ENCODE measurements at places on chromosomes 12 and 14.

- no peak for DNase-seq
These were observed 13.9 kb downstream of the ALDH2 start for GRCh38 chr12:111780615-111781014.

DNA sequence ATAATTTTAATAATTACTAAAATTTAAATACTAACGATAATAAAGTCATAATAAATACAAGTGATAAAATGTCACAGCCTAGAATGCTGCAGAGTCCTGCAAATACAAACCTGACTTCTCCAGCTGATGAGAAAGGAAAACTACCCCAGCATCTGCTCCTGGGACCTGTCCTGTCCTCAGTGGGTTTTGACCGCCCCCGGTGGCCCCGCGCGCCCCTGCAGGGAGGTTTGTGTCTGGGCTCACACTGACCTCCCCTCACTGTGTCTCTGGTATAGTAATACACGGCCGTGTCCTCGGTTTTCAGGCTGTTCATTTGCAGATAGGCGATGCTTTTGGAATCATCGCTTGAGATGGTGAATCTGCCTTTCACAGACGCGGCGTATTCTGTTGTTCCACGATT is 1139.4 kb downstream of the TMEM121 start:
- DNase-seq, result no peak

- DNase-seq, result no peak
These were observed 681.0 kb downstream of the RPL10L start for GRCh38 chr14:45970621-45971020.

GRCh38 chr14:90883197-90883596 is 67.0 kb upstream of the TTC7B start:
- no peak for DNase-seq

- DNase-seq, result peak; percentile 42
These were observed 12.6 kb downstream of the DLK1 start for GRCh38 chr14:100739306-100739705.

DNA sequence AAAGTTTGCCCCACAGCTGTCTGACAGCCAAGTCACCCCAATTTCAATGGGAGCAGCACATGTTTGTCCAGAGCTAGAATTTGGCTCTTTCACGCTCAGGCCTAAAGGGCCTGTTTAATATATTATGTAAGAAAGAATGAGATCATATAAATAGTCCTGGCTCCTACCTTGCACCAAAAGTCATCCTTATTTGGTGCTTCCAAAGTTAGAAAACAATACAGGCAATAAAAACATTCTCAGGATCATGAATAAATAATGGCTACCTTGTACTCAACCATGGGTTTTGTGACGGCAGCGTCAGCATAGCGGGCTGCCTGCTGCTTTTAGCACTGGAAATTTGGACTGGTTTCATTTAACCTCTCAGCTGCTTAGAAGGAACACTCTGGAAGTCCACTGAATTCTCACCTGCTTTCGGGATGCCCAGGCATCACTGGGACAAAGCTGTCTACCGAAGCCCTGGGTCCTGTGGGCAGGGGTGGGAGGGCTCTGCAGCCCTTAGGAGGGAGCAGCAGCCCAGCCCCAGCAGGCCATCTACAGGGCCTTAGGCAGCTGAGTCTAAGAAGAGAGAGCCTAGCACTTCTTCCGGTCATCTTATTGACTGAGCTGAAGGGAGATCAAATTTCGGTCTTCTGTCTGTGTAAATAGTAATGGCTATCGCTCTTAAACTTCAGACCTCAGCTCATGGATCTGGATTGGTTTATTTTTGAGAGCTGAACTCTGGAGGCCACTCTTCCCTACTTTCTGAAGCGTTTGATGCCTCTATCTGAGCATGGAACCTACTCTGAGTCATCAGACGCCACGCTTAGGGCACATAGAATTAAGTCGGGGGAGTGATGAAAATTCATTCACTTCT is 106.5 kb downstream of the SAMD4A start:
- no peak for DNase-seq

- no peak for DNase-seq
These were observed 291.7 kb upstream of the DDHD1 start for GRCh38 chr14:53444677-53445312.

GRCh38 chr14:77208291-77208978 is 26.8 kb downstream of the TMEM63C start:
- peak; percentile 78 for DNase-seq

GRCh38 chr14:74257078-74257940 is 18.1 kb downstream of the VSX2 start:
- DNase-seq, result peak; percentile 87

DNA sequence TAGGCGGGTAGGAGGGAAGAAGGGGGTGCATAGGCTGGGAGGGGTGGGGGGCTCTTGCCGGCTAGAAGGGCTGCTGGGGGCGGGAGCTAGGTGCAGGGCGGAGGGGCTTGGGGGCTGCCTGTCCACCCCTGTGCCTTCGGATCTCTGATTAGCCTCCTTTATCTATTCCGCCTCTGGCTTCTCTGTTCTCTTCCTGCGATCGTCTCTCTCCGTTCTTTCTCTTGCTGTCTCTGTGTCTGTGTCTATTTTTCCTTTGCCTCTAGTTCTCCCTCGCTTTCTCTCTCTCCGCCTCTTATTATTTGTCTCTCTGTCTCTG is 166.7 kb upstream of the LHX5 start:
- no peak for DNase-seq

GRCh38 chr14:20971705-20972021 is 16.4 kb downstream of the RNASE2 start:
- no peak for DNase-seq

- DNase-seq, result no peak
These were observed 2.4 kb downstream of the EXD2 start for GRCh38 chr14:69193721-69194120.

DNA sequence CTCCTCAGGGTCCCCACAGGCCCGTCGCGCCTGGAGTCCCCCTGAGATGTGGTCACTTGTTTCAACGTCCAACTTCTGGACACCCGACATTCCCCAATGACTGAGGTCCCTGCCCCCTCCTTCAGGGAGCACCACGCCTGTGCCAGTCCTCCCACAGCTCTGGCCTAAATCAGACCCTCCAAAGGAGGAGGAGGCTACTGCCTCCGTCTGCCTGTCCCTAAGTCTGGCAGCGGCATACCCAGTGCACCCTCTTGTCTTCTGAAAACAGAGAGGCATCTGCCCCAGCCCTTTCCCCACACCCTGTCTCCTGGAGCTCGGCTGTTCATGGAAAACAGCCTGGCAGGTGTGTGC is 46.2 kb downstream of the TESC start:
- no peak for DNase-seq

GRCh38 chr14:81070511-81070910 is 115.1 kb downstream of the TSHR start:
- DNase-seq, result no peak

GRCh38 chr12:459430-460258 is at the start of gene B4GALNT3:
Gene B4GALNT3, plus strand, starts transcription at chr12:459939. Its CDS starts 438 bp downstream, at chr12:460377.
- DNase-seq, result peak; percentile 78

DNA sequence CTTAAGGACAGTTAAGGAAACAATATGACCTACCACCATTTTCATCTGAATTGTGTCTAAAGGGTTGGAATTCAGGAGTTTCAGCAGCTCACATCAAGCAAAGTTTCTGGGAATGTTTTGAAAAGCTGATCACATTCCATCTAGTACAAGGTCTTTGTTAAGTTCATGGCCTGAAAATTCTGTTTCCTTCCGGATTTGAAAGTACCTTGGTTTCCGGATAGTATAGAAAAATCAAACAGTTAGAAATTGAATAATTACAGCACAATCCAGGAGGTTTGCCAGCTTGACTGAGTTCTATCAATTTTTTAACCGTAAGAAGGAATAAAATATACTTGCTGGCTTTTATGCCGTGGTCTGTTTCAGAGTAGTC is 136.5 kb downstream of the HMGA2 start:
- DNase-seq, result no peak

GRCh38 chr12:46354111-46354801 is 18.3 kb downstream of the SLC38A2 start:
- DNase-seq, result no peak

GRCh38 chr12:31804185-31804504 is 75.3 kb upstream of the AMN1 start:
- DNase-seq, result no peak

DNA sequence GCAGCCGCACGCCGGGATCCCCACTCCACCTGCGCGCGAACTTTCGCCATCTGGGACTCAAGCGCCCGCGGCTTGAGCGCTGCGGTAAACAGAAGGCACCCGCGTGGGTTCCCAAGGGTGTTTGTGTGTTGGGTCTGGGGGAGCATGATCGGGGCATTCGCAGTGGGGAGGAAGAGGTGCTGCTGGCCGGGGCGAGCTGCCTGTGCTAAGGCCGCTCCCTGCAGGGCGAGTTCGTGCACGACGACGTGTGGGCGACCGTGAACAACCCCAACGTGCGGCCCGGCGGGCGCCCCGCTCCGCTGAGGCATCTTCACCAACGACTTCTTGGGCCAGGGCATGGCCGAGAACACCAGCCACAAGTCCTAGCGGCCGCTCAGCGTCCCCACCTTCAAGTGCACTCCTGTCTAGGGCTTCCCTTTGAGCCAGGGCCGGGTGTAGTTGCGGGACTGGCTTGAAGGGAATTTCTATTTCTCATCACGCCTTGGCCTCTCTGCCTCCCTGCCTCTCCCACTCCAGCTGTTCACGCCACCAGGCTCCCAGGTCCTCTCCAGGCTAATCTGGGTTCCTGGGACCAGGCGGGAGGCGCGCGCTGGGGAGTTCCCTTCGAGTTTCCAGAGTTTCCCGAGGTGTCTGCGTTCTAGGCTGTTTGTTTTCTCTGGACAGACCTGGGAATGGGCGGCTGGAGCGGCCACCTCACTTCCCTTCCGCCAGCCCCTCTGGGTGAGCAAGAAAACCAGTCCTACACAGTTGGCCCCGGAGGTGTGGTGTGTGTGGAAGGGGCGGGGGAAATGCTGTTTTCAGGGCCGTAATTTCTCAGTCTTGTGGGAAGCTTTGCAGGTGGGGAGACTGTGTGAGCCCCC is 417.8 kb upstream of the TMTC1 start:
- DNase-seq, result no peak

GRCh38 chr14:60094306-60094897 is 2.7 kb downstream of the PCNX4 start:
- no peak for DNase-seq

DNA sequence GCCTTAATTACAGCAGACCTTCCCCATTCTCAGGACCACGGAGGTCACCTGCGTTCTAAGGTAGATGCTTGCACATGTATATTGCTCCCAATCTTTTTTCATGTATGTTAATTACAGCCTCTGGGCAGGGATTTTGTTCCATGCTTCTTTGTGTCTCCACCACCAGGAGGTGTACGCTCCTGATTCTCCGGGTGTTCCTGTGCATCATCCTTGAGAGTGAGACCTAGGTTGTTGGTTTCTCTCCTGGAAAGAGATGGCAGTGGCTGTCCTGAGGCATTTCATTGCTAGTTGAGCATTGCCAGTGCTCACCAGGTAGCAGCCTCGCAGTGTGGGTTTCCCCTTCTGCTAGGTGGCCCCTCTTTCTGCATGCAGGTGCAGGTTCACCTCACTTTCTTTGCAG is 52.8 kb downstream of the KCNK13 start:
- no peak for DNase-seq

DNA sequence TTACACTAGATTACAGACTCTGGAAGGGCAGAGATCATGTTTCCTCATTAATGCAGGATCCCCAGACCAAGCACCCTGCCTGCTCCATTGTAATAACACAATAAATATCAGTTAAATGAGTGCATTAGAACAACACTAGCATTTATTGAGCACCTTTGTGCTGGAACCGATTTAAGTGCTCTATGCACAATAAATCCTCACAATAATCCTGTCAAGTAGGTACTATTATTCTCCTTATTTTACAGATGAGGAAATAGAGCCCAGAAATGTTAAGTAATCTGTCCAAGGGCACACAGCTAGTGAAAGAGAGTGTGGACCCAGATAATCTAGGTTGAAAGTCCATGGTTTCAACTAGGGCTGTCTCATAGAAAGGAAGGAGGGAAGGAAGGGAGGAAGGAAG is 69.8 kb downstream of the MAP1LC3B2 start:
- DNase-seq, result no peak

GRCh38 chr12:50062728-50063460 is 5.5 kb downstream of the ASIC1 start:
- DNase-seq, result no peak
